ENCODE measurements at places on chromosomes 11 and 22.

DNA sequence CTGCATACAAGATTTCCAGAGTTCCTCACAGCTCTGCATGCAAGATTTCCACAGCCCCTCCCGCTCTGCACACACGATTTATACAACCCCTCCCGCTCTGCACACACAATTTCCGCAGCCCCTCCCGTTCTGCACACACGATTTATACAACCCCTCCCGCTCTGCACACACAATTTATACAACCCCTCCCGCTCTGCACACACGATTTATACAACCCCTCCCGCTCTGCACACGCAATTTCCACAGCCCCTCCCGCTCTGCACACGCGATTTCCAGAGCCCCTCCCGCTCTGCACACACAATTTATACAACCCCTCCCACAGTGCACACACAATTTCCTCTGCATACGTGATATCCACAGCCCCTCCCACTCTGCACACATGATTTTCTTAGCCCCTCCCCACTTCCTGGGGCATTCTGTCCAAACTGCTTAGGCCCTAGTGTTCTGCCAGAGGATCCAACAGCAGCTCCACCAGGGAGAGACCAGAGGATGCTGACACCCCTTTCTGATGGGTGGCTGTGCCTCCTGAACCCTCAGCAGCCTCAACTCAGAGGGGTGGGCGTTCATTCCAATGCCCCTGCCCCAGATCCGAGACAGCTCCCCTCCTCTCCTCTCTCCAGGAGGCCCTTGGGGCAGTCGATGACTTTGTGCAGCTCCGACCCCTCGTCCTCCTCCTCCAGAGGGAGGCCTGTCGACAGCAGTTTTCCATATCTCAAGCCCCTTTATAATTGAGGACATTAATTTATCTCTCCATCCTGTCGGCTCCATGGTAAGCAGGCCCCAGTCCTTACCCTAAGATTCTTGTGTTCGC is 671.7 kb downstream of the BRD1 start:
- DNase-seq: no peak

DNA sequence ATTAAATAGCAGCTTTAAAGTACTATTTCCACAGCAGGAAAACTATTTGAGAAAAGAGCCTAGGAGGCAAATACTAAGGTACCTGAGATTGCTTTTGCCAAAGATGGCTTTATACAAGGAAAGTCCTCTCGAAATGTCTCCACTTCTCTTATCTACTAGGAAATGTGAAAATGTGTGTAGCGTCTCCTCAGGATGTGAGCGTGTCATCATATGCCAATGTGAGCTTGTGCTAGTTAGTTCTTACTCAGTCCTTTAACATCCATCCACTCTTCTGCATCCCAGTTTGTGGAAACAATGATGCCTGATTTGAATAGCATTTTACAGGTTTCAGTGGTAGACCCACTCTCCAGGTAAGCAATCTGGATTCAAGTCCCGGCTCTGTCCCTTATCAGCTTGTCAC is 421.0 kb downstream of the DYNC2H1 start:
- DNase-seq: no peak

DNA sequence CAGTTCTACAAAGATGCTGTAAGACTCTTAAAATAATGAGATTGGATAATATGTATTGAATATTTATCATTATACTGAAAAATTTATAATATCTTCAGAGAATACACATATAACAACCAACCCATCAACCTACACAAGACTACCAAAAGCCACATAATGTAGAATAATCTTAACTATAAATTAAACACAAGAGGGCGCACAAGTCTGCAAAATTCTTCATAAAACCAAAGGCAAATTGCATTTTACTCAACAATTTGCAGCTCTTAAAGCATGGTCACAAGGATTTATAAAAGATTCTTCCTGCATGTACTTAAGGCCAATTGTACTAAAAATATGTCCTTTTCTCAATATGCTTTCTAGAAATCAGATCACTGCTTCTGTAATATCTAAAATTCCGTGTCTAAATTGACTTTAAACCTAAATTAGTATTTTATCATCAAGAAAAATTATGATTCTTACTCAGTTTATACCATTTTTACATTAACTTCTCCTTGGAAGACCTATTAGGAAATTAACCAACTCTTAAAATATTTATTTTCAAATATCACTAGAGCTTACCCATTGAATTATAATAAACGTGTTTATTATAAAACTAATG is 79.0 kb downstream of the TTC28 start:
- no peak for DNase-seq

- DNase-seq: no peak
Measured at GRCh38 chr11:69552951-69553350, 71.5 kb downstream of the LINC01488 start.

DNA sequence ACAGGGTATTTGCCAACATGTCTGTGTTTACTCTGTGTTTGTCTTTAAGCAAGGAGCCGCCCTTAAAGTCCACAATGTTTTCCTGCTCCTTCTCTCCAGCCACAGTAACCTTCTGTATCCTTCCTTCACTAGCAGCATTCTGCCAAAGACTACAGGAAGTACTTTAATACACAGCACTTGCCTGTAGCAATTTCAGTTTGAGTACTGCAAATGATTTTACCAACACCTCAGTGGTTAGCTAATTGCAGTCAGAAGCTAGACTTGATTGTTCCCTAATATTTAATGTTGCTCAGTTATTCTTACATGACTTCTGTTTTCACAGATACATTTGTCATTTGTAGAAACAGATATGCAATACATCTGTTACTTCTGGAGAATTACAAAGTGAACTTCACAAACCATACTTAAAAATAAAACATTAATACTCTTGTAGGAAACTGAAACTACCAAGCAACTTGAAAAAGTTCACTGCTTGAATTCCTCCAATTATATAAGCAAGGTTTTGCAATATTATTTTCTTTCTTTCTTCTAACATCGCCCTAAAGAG is 69.1 kb downstream of the FCHSD2 start:
- no peak for DNase-seq

DNA sequence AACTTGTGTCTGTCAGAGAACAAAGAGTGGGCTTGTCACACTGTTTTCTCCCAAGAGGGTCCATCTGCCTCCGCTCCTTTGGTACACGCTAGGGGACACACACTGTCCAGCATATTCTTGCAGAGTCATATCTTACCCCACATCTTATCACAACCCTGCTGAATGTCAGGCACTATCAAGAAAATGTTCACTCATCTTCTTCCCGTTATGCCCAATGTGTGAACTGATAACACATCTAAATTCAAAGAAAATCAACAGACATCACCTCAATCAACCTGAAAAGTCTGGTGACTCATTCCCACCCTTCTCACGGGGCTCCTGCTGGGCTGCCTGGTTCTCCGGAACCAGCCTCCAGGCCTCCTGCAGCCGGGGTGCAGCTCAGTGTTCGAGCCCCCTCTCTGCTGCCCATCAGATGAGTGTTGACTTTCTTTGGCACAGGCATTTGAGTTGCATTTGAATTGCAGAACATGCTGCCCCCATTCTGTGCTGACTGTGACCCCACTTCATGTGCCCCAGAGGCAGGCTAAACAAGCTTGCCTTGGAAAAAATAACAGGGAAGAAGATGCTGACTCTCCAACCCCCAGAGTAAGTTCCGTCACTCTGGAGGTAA is 19.4 kb downstream of the GRAP2 start:
- DNase-seq: no peak

DNA sequence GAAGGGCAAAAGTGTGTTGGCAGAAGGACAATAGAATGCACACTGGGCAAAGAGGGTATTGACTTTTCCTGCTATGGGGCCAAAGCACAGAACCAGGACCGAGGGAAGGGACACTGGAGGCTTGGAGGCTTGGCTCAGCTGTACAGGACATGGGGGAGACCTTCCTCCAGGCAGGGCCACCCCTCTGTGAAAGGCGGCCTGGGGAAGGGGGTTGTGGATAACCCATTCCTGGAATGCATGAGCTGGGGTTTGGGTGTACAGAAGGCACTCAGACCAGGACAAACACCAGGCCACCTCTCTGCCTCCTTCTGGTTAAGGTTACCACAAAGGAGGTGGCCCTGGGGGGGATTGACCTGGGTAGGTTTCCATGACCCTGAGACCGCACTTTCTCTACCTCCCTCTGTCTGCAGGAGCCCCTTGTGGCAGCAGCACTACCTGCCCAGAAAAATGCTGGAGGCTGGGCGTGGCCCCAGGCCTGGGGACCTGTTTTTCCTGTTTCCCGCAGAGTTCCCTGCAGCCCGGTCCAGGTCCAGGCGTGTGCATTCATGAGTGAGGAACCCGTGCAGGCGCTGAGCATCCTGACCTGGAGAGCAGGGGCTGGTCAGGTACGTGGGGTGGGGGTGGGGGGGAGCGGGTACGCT is 9.6 kb downstream of the P2RY2 start:
- DNase-seq: no peak

DNA sequence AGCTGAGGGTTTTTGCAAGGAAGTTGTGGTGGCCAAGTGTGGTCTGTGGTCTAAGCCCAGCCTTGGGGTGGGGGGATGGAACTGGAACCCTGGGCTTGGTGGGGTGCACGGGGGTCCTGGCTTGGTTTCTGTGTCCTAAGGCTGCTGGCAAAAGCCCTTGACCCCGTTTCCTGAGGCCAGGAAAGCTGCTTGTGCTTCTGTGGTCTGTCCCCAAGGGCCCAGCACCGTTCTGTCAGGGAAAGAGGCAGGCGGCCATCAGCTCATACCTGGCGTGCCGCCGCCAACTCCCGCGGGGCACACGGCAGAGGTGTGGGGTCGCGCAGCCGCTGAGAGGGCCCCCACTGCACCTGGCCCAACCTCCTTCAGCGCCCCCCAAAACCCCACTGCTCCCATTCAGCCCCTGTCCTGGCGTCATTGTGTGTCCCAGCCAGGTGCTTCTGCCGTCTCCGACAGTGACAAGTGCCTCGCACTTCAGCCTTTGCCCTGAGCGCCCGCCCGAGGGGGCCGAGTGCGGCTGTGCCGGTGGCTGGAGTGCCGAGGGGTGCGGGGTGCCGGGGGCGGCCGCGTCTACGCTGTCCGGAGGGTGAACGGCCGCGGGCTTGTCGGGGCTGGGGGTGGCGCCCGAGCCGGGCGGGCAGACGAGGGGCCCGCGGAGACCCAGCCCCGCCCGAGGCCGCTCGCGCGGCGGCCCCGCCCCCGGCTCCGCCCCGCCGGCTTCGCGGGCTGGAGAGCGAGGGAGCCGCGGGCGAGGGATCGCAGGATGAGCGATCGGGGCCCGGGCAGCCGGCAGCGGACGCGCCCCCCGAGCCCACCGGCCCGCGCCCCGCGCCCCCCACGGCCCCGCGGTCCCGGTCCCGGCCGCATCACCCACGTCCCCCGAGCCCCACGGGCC is at the start of gene CNIH2:
TSS of gene CNIH2 (plus strand) at position 705 of the 892 bp plus-strand sequence. CDS start 282 bp downstream, outside the sequence.
- no peak for DNase-seq

- DNase-seq: no peak
Measured at GRCh38 chr11:75241906-75242644, 1.5 kb downstream of the TPBGL start.

DNA sequence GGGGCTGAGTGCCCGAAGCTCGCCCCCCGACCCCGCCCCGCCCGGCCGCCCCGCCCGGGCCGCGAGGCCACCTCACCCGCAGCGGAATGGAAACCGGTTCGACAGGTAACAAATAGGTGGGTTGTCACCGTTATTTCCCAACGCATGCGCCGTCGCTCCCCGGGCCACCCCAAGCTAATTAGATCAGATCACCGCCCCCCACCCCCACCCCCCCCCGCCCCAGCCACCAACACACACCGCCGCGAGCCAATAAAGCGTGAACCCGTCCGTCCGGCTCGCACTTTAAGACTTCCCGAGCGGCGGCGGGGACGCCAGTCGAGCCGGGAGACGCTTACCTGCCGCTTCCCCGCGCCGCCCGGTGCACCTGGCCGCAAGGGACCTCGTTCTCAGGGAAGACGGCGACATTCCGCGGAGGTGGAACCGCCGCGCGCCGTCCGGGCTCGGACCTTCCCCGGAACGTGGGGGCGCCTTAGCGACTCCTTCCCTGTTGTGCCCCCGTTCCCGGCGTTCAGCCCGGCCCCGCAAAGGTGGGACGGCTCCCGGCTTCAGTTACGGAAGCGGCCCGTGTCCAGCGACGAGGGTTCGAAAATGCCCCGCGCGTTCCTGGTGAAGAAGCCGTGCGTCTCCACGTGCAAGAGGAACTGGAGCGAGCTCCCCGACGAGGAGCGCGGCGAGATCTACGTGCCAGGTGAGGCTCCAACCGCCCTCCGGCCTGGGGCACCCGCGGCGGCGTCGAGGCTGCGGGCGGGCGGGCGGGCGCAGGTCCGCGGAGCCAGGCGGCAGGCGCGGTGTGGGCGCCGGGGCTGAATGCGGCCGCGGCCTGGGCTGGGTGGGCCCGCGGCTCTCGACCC is at the start of gene OVOL1:
TSS of gene OVOL1 (plus strand) at position 278 of the 851 bp plus-strand sequence. CDS start at position 589, 311 bp downstream.
- DNase-seq: no peak

GRCh38 chr11:102924851-102925380 is 30.6 kb downstream of the MMP13 start:
- DNase-seq: no peak

DNA sequence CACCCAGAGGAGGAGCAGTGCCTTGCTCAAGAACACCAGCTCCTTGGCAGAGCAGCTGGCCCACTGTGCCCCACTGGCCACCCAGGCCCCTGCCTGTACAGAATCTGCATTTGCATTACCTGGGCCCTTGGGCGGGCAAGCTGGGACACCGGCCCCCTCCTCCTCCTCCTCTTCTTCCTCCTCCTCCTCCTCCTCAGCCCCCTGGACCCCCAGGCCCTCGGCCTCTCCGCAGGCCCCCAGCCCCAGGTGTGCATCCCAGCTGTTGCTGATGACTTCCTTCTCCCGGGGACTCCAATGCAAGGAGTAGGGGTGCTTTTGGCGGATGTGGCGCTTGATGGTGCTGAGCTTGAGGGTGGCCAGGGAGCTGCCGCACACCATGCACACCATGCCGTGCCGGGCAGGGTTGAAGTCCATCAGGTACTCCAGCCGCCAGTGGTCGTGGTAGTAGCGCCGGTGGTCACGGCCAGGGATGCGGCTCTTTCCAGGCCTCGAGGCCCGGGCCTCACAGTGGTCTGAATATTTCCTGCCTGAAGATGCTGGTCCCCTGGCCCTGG is 2.8 kb downstream of the ZFTA start:
- DNase-seq: no peak

- no peak for DNase-seq
Measured at GRCh38 chr11:57203882-57204480, 22.2 kb downstream of the LRRC55 start.
